GOT3 (cell line): ENCODE measurements at places on chromosomes 3 and 15.

GRCh38 chr3:103158183-103158582 lies 723.4 kb downstream of the ZPLD1 start:
- no peak for DNase-seq

DNA sequence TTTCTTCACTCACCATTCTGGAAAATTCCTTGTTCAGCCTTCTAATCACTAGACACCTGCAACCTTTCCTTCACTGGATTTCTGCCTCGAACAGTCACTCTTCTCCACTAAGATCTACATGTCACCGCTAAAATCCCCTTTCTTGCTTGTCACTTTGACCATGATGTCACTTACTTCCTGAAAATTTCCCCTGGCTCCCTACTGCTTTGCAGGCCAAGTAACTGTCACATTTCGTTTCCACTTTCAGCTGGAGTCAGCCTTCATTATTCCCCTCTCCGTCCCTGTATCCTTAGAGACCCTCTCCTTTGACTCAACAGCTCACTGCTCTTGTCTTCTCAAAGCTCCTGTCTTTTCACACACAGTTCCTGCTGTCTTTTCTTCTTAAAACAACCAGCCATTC lies 15.9 kb downstream of the CHL1 start:
- no peak for DNase-seq

DNA sequence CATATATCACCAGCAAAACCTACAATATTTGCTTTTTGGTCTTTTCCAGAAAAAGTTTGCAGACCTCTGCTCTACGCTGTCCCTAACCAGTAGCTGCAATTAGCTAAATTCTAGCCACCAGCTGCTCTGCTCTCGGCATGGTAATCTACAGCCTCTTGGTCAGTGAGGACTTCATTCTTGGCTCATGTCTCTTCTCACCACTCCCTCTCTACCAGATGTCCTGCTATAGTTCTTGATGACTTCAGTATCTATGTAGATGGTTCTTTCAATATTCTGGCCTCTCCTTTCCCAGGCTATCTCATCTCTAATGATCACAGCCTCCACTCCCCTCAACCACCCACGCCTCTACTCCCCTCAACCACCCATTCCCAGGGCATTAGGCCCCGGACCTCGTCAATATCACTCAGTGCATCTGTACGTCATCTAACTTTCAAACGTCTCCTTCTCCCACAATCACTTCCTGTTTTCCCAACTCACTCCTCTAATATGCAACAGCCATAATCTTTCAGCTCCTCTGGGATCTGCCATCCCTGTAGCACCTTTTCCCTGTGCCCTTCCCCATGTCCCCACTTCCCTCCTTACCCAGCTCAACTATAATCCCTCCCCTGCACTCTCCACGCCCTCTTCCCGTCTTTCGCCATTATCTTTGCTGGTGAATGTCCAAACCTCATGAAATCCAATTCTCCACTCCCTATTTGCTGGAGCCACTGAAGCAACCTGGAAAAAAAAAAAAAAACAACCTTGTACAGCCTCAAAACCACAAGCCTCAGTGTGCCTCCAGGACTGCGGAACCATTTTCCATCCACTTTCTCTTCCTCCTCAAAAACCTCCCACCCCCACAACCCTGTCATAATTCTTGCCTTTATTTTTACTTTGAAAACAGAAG lies 429.4 kb upstream of the PROK2 start:
- DNase-seq, result no peak

DNA sequence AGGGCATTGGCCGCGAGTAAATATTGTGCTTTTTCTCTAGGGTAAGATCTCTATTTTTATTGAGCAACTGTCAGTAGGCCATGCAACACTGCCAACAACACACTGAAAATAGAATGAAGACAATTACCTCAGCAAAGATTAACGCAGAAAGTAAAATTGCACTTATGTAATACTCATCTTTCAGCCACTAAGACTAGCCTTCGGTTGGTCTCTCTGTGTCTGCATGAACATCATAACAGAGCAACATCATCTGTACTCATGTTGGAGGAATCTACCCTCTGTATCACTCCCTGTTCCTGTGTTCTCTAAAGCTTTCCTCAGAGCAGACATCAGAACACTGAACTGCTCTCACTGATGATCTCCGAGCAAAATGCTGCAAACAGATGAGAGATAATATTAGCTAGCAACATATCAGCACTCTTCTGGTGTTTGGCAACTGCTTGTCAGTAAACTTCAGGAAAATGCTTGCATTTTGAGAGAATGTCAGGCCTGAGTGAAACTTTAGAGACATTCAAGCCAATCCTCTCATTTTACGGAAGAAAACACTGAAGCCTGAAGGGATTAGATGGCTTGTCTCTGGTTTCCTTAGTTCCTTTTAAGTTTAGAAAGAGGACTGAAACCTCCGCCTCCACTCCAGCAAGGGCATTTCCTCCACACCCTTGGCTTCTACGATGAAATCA lies 8.4 kb upstream of the LRRC3B start:
- no peak for DNase-seq

DNA sequence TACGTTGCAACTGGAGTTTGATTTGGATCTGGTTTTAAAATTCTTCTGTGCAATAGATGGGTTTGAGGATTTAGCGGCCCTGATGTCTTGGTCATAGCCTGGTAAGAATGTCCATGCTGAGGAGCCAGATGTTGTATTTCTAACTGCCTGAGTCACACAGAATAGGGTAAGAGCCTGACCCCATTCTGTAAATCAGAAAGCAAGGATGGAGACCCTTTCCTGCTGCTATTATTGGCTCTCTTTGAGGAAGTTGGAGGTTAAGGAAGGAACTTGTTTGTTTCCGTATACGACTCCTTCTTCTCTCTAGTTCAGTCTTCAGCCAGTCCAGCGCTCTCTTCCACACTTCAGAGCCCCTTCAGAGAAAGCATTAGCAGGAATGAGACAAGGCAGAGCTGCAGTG lies 65.1 kb downstream of the HCN4 start:
- DNase-seq, result no peak

GRCh38 chr3:117253636-117254035 lies 544.1 kb downstream of the TUSC7 start:
- DNase-seq, result no peak

DNA sequence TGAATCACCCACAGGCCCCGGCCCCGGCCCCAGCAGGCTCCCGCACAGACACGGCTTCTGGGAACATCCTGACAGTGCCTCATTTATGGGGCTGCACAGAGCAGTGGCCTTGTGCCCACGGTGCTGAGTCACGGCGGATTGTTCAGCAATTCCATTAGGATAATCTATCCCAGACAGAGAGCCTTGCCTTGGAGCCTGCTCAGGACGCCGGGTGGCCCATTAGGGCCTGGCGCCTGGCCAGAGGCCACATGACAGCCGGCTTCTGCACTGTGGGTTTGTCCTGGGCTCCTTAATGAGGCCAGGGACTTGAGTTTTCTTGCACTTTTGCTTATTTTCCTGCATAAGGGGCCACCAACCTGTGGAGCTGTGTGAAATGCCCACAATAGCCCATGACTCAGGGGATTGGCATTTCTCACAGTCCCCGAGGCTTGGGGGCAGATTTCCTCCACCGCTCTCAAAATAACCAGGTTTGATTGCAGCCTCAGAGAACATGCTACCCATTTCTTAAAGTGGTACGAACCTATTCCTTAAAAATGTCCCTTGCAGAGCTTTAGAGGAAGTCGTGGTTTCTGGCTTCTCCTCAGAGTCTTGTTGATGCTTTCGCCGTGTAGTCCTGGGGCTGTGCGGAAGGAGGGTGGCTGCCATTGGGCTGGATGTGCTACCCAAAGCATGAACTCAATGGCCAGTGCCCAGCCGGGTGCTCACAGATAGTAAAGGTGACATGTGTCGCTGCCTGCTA lies 19.0 kb downstream of the SYNM start:
- DNase-seq, result peak; percentile 96

DNA sequence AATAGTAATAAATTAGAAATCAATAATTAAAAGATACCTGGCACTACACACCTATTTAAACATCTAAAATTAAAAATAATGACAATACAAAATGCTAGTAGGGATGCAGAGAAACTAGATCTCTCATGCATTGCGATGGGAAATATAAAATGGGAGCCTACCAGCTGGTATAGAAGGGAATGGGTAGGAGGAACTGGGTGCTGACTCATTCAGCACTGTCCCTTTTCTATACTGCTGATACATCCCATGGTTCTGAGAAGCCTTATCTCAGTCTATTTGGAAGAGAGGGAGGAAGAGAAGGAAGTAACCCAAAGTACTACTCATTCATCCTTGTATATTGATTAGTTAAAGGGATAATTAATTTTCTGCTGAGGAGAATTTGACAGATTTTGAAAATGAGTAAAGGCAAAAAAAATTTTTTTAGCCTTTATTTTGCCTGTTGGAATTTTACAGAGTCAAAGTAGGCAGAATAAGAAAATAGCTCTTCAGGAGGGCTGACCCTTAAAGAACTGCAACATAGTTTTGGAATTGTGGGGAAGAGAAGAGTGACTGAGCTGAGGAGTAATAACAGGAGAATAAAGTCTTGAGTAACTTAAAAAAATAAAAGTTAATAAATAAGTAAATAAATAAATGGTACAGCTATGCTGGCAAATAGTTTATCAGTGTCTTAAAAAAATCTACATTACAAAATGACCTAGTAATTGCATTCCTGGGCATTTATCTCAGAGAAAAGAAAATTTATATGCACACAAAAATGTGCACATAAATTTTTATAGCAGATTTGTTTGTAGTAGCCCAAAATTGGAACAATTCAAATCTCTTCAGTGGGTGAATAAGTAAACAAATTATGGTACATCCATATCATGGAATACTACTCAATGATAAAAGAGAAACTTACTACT lies 15.3 kb upstream of the BHLHE40 start:
- no peak for DNase-seq

DNA sequence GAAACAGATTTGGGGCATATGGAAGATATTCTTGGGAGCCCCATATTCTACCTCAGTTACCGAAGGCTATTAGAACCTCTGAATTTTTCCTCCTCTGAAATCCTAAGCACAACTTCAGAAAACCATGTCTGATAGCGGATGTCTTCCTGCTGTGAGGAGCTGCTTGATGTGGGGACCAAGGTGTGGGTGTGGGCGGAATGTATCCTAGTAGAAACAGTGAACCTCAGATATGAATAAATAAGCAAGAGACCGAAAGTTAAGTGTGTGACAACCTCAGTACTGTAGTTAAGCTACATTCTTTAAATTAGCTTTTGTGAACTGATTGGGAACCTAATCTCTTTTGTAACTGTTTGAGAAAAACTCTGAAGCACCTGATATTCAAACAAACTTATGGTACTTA lies 46.9 kb downstream of the SENP2 start:
- DNase-seq, result no peak

GRCh38 chr15:33064878-33065277 lies 129.6 kb downstream of the FMN1 start:
- no peak for DNase-seq

- no peak for DNase-seq
Measured at GRCh38 chr15:68638953-68639515, 60.2 kb downstream of the CORO2B start.

GRCh38 chr15:98651036-98651481 lies 2.7 kb downstream of the IGF1R start:
- DNase-seq, result no peak

- DNase-seq, result no peak
Measured at GRCh38 chr3:4741106-4741403, 238.2 kb upstream of the BHLHE40 start.

DNA sequence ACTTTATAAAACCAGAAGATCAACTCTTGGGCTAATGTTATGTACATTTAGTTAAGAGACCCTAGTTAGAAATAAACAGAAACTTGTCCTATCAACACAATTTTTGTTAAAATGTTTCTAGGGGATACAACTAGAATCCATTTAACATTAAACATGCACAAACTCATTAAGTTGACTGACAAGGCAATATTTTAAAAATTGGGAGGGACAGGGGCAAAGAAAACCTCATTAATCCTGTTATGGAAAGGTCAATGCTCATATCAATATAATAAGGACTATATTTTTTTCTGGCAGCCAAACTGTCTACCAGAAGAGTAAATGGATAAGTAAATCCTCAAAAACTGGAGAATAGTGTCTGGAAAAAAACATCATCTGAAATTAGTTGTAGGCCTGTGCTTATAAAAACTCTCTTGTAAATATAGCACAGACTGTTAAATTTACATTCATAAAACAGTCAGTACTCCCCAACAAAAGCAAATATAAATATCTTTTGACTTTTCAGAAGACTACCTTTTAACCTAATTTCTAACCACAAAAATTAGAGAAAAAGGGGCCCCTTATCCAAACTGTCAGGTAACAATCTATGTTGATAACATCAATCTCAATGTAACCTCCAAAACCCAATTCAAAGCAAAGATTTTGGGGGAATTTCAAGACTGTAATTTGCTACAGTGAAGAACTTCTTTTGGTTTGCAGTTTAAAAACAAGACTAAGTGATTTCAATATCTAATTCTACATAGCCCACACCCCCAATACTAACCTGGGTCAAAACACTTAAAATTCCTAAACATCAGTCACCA lies 4.2 kb downstream of the TRA2B start:
- DNase-seq, result no peak

DNA sequence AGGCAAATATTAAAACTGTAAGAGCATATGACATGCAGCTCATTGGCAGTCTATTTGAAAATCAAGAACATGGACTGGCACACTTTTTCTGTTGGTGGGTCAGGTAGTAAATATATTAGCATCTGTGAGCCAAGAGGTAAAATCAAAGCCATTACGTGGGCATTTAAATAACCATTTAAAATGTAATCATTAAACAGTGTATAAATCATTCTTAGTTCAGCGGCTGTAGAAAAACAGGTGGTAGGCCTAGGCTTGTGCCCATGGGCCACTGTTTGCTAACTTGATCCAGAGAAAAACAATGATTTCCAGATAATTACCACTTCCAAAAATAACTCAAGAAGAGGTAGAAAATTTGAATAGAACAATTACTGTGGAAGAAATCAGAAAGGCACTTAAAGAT lies 105.1 kb downstream of the CHST2 start:
- no peak for DNase-seq

- no peak for DNase-seq
Measured at GRCh38 chr15:42576040-42576594, 711 bp downstream of the STARD9 start.

- no peak for DNase-seq
Measured at GRCh38 chr15:78360958-78361718, 21.0 kb downstream of the CRABP1 start.

DNA sequence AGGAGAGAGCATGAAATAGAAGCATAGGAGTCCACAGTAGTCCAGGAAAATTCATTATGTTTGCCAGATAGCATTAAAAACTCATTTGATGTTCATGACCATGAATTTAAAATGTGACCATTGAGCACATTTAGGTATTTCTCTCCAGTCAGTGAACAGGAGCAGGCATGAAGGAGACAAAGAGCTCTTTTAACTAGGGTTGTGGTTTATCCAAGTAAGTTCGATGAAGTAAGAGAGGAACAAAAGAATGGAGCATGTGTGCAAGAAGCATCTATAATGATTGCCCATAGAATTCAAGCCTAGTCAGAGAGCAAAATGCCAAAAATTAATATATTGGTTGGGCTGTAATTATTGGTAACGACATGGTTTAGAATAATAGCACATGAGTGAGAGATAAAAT lies 342.1 kb upstream of the CCDC54 start:
- no peak for DNase-seq

GRCh38 chr3:142445816-142446254 lies 2.0 kb downstream of the XRN1 start:
- no peak for DNase-seq
